ENCODE measurements at places on chromosomes 16 and 17. TPM values are rescaled to one million over a fixed set of nuclear protein-coding genes. Genes with fewer than 3 reads are reported as not detected.

Gene KCNAB3
- total RNA-seq = 0.67 TPM

Gene ZPBP2
- not detected for total RNA-seq

Gene KRT23
- 1.3 TPM for total RNA-seq

DNA sequence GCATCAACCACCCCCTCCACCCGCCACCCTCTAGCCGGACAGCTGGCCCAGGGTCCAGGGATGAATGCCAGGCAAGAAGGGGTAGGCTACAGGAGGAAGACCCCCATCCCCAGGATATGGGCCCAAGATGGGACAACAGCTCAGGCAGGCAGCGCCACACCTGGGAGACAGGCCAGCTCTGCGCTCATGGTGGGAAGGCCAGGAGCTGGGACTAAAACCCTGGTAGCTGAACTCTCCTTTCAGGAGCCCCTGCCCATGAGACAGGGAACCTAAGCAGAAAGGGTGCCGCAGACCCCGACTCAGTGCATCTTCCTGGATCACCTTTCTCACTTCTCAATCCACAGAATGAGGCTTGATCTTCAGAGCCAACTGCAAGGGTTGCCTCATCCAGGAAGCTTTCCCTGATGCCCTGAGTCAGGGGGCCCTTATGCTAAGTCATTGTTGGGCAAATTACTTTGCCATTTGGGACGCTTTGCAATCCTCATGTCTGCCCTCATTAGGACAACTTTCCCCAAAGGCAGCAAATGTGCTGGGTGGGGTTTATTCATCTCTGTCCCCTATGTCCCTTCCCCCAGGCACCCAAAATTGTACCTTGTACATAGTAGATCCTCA, 9.0 kb downstream of the ZDHHC1 start:
- H3K4me1 ChIP-seq = no peaks in the 10 kb centered on the region
- H3K27me3 ChIP-seq = no peaks in the 10 kb centered on the region
- no peak for DNase-seq
- H3K4me3 ChIP-seq = no peak overlapping the region
- no peak overlapping the region for H3K27ac ChIP-seq

DNA sequence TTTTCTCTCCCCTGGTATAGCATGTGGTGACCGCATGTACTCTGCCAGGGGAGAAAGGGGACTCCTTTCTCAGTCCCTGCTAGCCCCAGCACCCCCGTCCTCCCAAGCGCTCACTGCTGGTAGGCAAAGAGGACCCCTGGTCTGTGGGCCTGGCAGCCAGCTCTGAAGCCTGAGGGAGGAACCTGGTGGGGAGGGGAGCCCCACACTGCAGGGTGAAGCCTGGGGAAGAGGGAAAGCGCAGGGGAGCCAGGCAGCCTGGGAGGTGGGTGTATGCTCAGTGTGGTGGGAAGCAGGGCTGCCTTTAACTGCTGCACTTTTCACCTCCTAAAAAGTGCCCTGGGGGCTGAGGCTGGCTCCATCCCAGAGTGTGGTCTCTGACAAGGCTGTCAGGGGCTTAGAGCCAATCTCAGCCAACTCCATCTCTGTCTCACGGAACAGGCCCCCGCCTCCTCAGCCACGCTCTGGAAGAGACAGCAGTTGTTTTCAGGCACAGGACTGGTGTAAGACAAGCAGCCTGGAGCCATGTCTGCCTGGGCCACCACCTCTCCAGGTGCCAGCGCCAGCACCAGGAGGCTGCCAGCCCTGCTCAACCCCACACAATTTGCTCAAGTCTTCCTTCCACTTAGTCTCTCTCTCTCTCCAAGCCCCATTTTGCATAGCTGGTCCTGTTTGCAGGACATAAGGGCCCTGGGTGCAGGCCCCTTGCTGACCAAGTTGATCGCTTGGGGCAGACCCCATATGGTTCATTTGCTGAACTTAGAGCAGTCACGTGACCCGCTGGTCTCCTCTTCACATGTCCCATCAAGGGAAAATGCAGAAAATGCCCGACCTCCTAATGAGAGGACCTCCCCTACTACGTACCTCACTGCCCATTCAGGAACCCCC, 14.7 kb upstream of the TBX2 start:
- H3K4me3 ChIP-seq = no peak overlapping the region
- no peaks in the 10 kb centered on the region for H3K27me3 ChIP-seq
- no peak overlapping the region for H3K27ac ChIP-seq
- no peak for DNase-seq
- no peaks in the 10 kb centered on the region for H3K4me1 ChIP-seq
- no peaks in the 10 kb centered on the region for H3K36me3 ChIP-seq

GRCh38 chr16:54503011-54503855, 216.6 kb upstream of the IRX3 start:
- no peaks in the 10 kb centered on the region for H3K36me3 ChIP-seq
- no peak overlapping the region for H3K27ac ChIP-seq
- no peaks in the 10 kb centered on the region for H3K4me1 ChIP-seq
- no peak overlapping the region for H3K4me3 ChIP-seq

DNA sequence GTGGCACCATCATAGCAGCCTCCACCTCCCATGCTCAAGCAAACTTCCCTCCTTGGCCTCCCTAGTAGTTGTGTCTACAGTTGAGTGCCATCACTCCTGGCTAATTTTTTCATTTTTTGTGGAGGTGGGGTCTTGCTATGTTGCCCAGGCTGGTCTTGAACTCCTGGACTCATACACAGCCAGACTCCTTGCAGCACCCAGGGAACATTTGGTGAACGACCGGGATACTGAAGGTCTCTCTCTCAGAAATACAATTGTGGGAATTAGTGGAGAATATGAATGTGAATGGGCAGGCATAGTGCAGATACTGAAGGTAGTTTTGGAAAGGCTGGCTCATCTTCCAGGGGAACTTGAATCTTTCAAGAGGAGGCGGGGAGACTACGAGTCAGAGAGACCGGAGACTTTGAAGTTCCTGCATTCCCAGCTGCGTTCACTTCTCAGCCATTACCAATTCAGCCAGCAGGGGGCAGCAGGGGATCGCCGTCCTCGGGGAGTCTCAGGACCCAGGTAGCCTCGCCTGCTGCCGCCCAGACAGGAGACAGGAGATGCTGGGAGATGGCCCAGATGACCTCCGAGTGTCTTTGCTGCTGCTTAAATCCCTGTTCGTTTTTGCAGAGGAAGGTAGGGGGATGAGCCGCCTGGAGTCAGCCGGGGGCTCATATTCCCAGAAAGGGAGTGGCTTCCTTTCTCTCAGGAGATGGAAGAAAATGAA, 68.6 kb downstream of the HAPSTR1 start:
- DNase-seq = peak; percentile 43
- no peak overlapping the region for H3K4me3 ChIP-seq
- no peak overlapping the region for H3K27ac ChIP-seq
- H3K4me1 ChIP-seq = no peaks in the 10 kb centered on the region
